Activated gamma-delta T cell (primary cell): ENCODE measurements at places on chromosomes 6 and 20.

GRCh38 chr6:122490607-122491006 is 19.0 kb upstream of the SERINC1 start:
- no peak for DNase-seq

- DNase-seq: no peak
These were observed 4.6 kb upstream of the ZNF184 start for GRCh38 chr6:27477318-27478013.

DNA sequence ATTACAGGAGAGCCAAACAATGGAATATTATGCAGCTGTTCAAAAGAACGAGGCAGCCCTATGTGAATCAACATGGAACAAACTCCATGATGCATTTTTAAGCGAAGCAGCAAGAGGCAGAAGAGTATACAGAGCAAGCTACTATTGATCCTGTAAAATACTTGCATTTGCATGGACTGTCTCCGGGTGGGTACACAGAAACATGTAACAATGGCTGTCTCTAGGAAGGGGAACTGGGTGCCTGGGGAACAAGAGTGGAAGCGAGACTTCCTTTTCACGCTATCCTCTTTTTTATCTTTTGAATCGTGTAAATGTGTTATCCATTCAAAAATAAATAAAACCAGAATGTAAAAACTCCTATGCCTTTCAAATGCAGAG is 93.3 kb upstream of the SIRPA start:
- no peak for DNase-seq

- DNase-seq: no peak
These were observed 10.1 kb downstream of the TULP4 start for GRCh38 chr6:158322400-158322723.

- no peak for DNase-seq
These were observed 76.5 kb upstream of the TSHZ2 start for GRCh38 chr20:52895701-52896100.

DNA sequence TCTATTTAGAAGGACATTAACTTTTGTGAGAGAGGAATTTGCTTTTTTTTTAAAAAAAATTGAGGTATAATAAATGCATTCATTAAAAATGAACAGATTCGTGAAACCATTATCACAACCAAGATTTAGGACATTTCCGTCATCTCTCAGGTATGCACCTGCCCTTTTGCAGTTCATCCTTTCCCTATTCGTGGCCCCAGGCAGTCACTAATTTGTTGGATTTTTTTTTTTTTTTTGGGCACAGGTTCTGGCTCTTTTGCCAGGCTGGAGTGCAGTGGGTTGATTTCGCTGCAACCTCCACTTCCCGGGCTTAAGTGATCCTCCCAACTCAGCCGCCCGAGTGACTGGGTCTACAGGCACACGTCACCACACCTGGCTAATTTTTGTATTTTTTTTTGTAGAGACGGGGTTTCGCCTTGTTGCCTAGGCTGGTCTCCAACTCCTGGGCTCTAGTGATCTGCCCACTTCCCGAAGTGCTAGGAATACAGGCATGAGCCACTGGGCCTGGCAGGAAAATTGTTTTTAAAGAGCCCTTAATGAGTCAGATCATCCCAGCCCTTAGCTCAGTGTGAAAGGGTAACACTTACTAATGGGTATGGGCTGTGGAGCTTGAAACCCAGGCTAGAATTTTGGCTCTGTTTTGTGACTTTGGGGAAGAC is 9.2 kb downstream of the PHF3 start:
- no peak for DNase-seq

- no peak for DNase-seq
These were observed 466.9 kb downstream of the KIF16B start for GRCh38 chr20:16106191-16106849.

DNA sequence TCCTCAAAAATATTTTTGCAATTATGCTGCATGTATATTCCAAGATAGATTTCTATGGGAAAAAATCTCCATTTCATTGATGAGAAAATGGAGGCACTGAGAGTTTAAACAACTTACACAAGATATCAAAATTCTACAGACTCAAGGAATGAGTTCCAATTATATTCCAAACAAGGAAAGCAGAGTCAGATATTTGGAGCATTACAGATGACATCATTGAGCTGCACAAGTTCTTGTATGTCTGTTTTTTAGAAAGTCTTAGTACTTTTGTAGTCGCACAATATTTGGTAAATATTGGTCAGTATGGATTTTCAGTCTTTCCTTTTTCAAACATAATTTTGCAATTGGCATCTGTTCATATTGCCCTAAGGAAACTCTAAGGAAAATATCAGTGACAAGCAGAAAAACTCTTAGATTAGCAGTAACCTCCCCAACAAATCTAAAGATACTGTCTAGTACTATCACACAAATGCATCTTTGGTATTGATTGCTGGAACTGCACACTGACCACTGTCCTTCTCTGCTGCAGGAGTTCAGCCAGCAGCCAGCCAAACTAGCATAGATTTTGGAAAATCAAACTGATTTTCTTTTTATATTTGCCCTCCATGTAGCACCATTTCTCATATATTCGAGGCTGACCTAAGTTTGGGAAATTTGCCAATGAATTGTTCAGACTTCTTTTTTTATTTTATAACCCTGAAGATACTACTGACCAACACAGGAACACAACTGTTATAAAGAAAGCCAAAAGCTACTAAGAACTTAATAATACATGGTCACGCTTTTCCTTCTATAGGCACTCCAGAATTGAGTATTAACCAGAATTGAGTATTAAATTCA is 51.7 kb upstream of the TBX18 start:
- DNase-seq: no peak

DNA sequence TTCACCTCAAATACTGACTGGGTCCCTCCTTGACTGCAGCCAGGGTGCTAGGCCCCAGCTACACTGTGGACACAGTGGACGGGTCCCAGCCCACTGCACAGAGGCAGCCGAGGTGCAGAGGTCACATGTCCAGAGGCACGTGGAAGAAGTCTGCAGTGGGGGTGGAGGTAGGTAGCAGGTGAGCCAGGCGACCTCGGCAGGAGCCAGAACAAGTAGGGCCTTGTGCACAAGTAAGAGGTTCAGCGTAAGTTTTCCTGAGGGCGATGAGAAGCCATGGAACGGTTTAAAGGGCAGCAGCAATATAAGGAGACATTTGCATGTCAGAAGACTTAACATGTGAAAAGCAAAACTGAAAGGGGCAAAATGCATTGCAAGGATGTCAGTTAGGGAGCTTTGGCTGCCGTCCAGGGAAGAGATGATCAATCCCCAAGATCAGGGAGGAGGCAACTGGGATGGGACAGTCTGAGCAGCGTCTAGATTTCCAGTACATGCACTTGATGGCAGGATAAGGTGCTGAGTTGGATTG is 49.7 kb upstream of the SNX9 start:
- no peak for DNase-seq

GRCh38 chr6:167797011-167797471 is 29.7 kb upstream of the AFDN start:
- no peak for DNase-seq

DNA sequence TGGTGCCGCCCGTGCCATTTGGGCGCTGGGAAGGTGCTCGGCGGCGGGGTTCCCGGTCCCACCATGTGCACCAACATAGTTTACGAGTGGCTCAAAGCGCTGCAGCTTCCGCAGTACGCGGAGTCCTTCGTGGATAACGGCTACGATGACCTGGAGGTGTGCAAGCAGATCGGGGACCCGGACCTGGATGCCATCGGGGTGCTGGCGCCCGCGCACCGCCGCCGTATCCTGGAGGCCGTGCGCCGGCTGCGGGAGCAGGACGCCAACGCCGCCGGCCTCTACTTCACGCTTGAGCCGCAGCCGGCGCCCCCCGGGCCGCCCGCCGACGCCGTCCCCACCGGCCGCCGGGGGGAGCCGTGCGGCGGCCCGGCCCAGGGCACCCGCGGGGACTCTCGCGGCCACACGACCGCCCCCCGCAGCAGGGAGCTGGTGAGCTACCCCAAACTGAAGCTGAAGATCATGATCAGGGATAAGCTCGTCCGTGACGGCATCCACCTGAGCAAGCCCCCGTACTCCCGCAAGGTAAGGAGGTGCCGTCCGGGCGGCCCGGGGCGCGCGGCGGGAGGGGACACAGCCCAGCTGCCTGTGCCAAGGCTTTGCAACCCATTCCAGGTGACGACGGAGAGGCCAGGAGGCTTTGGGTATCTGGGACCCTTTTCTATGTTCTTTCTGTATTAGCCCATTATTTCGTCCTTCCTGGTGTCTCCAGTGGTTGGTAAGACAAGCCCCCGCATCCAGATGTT is 547 bp downstream of the SAMD5 start:
- no peak for DNase-seq

DNA sequence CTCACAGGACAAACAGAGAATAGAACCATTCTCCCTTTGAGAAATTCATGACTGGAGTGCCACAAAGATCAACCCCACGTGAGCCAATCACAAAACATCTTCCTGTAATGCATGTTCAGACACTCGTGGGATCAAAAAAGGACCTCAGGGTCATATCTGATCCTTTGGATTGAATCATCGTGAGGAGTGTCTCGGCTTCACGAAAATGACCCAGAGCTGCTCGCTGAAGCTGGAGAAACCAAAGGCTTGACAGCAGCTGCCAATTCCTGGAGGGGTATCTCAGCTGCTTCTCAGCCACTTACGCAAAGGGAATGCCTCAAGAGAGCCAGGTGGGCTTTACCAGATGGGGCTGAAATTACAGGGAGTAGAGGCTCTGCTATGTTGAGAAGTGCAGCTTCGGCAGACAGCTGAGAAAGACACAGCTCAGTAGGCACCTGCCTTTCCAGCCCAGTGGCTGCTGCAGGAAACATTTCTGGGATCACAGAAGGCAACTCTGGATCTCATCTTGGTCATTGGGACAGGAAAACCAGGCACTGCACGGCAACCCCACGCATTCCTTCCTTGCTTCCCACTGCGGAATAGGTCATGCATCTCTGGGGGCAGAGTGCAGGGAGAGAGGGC is 813.1 kb downstream of the KIF16B start:
- DNase-seq: no peak

DNA sequence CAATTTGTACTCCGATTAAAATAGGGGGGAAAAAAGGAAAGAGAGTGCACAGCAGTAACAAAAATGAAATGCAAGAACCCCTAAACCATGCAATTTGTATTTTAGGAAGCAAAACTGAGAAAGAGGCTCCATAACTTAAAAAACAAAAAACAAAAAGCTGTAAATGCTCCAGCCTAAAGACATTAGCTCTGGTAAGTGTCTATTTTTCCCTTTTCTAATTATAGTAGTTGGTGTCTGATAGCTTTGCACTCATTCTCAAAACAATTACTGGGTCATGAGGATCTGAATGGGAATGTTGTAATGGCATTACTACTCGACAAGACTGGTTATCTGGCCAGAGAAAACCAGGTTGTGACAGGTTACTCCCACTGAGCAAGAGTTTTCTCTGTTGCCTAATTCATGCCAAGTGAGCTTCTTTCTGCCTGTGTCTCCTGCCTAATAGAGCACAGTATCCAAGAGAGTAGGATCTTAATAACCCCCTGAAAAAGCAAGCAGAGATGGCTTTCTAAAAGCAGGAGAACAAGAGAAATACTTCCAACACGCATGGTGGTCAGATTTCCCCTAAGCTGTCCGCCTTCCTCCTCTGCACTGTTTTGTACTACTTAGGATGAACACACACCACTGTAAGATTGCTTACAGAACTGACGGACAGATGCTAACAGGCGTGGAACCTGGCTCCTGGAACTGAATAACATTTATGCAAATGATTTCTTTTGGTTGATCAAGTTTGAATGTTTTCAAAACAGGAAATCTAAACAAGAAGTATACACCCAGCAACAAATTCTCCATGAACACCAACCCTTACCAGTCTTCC is 86.4 kb downstream of the FKBP5 start:
- DNase-seq: no peak

- no peak for DNase-seq
These were observed 111.5 kb upstream of the CCN2 start for GRCh38 chr6:132062626-132063025.

DNA sequence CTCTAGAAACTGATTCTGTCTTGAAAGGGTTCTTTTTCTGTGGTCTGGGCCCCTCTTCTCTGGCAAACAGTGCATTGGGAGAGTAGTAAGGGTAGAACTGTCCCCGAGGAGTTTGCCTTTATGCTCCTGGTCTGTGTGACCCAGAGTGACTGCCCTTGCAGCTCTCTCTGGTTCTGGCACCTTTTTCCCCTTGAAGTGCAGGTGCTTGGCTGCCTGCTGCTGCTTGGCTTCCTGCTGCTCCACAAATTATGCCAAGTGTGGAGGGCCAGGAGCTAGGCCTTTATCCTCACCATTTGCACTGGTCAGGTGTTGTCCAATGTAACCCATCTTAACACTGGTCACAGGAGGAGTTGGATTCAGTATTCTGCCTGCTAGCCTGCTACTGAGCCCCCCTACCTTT is 11.2 kb downstream of the KIZ start:
- DNase-seq: no peak

- no peak for DNase-seq
These were observed 314.6 kb downstream of the CDH26 start for GRCh38 chr20:60272790-60273189.

DNA sequence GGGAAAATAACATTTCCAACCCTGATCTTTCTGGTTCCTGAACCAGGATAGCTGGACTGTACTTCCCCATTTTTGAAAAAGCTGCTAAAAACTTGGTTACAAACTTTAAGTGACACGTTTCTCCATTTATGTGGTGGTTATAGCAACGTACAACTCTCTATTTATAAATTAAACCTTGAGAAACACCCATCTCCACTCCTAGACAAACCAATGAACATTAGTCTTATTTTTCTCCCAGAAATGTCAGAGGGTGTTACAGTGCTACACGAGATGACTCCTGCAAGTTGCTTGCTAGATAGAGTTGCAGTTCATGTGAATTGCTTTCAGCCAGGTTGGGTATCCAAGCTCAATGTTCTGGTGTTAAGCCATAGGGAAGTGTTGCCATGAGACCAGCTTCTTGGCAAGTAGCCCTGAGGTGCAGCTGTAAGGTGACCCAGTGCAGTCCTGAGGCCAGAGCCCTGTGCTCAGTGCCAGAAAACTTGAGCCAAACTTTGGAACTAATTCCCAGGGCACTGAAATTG is 51.3 kb upstream of the REV3L start:
- DNase-seq: no peak

DNA sequence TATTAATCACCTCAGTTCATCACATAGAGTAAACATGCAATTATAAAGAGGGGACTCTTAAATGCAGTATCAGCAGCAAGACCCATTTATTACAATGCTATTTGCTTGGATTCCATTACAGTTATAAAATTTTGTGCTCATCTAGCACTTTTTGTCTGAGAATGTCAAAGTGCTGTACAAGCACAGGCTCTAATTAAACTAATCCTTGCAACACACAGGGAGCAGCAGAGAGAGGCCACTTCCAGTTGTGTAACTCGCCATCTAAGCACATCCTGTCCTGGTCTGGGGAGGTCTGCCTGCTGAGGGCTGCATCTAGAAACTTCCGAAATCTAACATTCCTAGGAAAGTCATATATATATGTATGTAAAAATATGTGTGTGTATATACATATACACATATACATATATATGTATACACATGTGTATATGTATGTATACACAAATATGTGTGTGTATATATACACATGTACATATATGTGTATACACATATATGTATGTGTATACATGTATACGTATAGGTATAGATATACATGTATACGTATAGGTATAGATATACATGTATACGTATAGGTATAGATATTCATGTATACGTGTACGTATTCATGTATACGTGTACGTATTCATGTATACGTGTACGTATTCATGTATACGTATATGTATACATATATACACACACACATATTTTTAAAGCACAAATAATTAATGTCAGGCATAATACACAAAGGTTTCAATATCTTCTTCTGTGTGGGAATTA is 136.4 kb upstream of the JARID2 start:
- DNase-seq: no peak
